Activated CD8-positive, alpha-beta memory T cell treated with anti-CD3 and anti-CD28 coated beads for 4 hours (primary cell): ENCODE measurements at places on chromosomes 11 and 22.

DNA sequence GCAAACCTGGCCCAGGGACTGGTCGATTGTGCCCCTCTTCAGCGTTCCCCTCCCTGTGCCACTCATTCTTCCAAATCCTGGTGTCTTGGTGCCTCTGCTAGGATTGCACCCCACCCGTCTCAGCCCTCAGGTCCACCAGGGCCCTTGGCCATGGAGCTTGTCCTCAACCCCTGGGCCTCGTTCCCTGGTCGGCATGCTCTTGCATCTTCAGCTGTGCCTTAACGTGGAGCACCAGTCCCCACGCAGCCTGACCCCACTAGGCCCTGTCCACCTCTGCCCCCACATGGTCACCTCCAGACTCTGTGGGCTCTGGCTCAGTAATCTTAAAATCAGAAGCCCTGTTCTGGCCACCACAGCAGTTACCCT is 61.1 kb downstream of the OSBP2 start:
- no peak for DNase-seq

DNA sequence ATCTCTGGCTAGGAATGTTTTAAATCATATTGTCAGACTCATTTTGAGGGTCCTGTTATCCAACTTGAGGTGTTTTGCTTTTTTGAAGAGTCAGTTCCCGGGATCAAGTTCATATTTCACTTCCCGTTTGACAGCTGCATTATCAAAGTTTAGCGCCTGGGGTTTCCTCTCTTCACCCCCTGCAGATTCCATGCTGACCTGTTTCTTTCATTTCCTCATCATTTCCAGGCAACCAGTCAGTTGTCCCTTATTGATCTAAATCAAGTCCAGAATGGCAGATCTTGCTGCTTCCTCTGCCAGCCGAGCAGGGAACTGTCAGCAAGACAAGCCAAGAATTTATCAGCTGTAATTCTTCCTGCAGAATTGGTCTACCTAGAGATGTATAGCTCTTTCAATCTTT is 197.6 kb upstream of the SYN3 start:
- no peak for DNase-seq

DNA sequence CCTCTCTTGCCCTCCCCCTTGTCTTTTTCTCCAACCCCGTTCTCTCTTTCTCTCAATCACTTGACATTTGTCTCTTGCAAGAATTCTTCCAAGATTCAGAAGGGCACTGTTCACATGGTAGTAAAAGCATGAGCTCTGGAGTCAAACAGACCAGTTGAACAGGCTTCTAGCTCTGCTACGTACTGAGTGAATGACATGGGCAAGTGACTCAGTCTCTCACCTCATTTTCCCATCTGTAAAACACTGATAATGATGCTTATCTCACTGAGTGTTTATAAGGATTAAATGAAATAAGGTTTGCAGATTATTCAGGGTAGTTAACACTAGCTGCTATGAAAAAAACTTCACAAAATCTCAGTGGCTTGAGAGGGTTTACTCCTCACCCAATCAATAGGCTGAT is 5.9 kb upstream of the IL10RA start:
- no peak for DNase-seq

GRCh38 chr11:27524155-27524554 is 17.6 kb upstream of the LIN7C start:
- no peak for DNase-seq
